ENCODE measurements at places on chromosomes 13 and 19. TPM values are rescaled to one million over a fixed set of nuclear protein-coding genes. Genes with fewer than 3 reads are reported as not detected.

ARID3A gene
- 4.6 TPM for total RNA-seq

YJU2 gene
- total RNA-seq: 19.3 TPM

TMEM86B gene
- total RNA-seq: 3.9 TPM

CXCL17 gene
- total RNA-seq: not detected

ZNF382 gene
- total RNA-seq: 0.06 TPM

TTC9B gene
- 0.61 TPM for total RNA-seq

ELOF1 gene
- 96.0 TPM for total RNA-seq

LILRA6 gene
- total RNA-seq: 0.08 TPM

MAMSTR gene
- total RNA-seq: 0.23 TPM

ZIK1 gene
- total RNA-seq: not detected

CCDC106 gene
- 19.4 TPM for total RNA-seq

PNMA8A gene
- 11.6 TPM for total RNA-seq

HCN2 gene
- total RNA-seq: 35.3 TPM

PSG6 gene
- not detected for total RNA-seq

ZNF443 gene
- total RNA-seq: 1.3 TPM

RUBCNL gene
- 0.10 TPM for total RNA-seq

LILRA2 gene
- not detected for total RNA-seq

KIR3DL2 gene
- 0.06 TPM for total RNA-seq

PRDX2 gene
- 0.54 TPM for total RNA-seq

MAST1 gene
- 1.8 TPM for total RNA-seq

LILRB2 gene
- total RNA-seq: 0.06 TPM

ZNF433 gene
- not detected for total RNA-seq

SERPINE3 gene
- 0.07 TPM for total RNA-seq

SIAH3 gene
- not detected for total RNA-seq

SHD gene
- not detected for total RNA-seq

GJB2 gene
- 1.0 TPM for total RNA-seq

Data from A549 treated with Hydrocortisone at 1 μM for 4 hours (cell line).